ENCODE measurements at places on chromosomes 16 and 17.
A peak's percentile ranks its signal among the peaks of the same experiment; 100 is the strongest.

GRCh38 chr17:47288531-47289116, 35.0 kb downstream of the ITGB3 start:
- DNase-seq, result peak; percentile 62

GRCh38 chr17:79026376-79027273, 2.7 kb downstream of the C1QTNF1 start:
- DNase-seq, result peak; percentile 73

- no peak for DNase-seq
Measured at GRCh38 chr17:43698678-43699437, 37.1 kb upstream of the MEOX1 start.

DNA sequence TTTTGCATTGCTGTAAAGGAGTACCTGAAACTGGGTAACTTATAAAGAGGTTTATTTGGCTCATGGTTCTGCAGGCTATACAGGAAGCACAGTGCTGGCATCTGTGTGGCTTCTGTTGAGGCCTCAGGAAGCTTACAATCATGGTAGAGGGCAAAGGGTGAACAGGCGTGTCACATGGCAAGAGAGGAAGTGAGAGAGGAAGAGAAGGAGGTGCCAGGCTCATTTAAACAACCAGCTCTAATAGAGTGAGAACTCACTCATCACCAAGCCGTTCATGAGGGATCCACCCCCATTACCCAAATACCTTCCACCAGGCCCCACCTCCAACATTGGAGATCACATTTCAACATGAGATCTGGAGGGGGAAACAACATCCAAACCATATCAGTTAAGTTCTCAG, 16.4 kb upstream of the CLEC19A start:
- DNase-seq, result no peak

DNA sequence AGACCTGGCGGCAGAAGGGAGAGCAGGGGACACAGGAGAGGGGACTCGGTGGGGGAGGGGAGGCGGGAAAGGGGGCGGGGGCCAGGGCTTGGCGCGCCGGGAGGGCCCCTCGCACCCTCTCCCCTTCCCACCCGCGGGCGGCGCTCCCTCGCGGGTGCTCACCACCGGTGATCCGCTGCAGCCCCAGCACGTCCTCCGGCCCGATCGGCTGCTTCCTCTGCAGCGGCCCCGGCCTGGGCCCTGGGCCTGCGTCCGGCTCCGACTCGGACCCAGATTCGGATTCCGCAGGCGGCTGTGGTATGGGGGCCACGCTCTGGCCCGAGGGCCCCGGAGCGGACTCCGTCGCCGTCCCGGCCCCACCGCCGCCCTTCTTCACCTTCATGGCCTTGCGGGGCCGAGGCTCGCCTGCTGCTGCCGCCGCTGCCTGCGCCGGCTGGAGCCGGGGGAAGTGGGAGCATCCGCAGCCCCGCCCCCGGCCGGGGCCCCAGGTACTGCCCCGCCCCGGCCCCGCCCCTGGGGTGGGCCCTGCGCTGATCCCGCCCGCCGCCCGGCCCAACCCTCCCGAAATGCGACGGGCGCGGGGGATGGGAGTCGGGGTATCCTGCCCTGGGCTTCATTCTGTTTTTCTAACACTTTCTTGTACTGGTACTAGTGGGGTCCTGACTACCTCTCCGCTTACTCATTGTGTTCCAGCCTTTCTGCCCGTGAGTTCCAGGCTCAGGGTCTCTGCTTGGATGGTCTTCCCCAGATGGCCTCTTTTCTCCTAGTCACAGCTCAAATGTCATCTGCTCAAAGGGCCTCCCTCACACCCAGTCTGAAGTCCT, at the start of gene UNC119:
TSS of gene UNC119 (minus strand) at position 449 of the 824 bp plus-strand sequence. CDS start at position 382, 67 bp downstream.
- DNase-seq, result peak; percentile 75

GRCh38 chr17:81792675-81793615, 11.0 kb upstream of the GCGR start:
- DNase-seq, result no peak

GRCh38 chr16:86594721-86595120, 16.4 kb downstream of the FOXL1 start:
- DNase-seq, result peak; percentile 83

- no peak for DNase-seq
Measured at GRCh38 chr16:2953706-2954627, 10.1 kb upstream of the KREMEN2 start.

- no peak for DNase-seq
Measured at GRCh38 chr16:85142129-85142513, 29.8 kb upstream of the CIBAR2 start.

DNA sequence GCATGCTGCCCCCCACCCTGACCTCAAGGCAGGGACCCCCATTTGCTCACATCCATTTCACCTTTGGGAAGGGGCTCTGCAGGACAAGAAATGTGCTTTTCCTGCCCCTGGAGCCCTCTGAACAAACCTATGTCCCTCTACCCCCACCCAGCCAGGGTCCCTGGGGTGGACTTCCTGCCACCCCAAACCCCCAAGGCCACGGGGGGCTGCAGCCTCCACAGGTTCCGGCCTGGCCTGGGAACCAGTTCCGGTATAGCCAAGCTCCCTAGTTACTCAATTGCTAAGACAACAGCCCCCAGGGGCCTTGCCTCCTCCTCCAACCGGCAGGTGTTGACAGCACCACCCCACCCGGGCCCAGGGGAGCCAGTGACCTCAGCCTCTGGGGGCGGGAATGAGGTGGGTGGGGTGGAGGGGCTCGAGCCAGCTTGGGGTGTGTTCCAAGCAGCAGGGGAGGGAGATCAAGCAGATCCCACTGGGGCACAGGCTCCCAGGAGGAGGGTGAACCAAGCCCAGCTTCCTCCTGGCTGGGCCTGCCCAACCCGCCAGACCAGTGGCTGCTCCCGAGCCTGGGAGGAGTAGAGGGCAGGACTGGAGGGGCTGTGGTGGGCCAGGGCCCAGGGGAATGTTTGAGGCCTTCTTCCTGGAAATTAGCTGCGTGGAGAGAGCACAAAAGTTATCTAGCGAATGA, 6.6 kb downstream of the PNMT start:
- DNase-seq, result peak; percentile 16

- DNase-seq, result no peak
Measured at GRCh38 chr17:11589716-11590115, 8.6 kb upstream of the DNAH9 start.

DNA sequence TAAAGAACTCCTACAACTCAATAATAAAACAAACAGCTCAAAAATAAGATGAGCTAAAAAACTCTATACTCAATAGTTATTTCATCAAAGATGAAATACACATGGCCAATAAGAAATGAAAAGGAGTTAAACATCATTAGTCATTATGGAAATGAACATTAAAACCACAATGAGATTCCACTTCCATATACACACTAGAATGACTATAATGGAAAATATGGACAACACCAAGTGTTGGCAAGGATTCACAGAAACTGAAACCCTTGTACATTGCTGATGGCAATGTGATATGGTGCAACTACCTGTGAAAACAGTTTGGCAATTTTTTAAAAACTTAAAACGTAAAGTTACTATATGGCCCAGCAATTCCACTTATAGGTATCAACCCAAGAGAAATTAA, 91.4 kb downstream of the GRIN2A start:
- DNase-seq, result peak; percentile 43

- no peak for DNase-seq
Measured at GRCh38 chr16:88617268-88618031, 20.9 kb upstream of the IL17C start.

- DNase-seq, result peak; percentile 74
Measured at GRCh38 chr17:65553646-65554552, 7.5 kb downstream of the AXIN2 start.

DNA sequence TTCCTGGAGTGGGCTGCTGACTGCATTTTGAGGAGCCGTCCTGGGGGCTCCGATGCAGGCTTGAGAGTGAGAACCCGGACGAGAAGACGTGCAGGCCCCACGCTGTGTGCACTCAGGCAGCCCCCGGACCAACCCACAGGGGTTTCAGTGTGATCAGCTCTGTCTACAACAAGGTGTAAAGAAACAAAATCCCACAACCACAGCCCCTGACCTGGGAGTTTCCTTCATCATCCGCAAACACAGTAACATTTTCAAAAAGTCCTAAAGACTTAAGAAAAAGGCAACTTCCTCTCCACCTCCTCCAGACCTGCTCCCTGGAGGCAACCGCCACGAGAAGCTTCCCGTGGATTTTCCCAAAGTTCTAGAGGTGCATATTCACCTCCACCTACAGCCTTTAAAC, 15.4 kb upstream of the MEAK7 start:
- no peak for DNase-seq

DNA sequence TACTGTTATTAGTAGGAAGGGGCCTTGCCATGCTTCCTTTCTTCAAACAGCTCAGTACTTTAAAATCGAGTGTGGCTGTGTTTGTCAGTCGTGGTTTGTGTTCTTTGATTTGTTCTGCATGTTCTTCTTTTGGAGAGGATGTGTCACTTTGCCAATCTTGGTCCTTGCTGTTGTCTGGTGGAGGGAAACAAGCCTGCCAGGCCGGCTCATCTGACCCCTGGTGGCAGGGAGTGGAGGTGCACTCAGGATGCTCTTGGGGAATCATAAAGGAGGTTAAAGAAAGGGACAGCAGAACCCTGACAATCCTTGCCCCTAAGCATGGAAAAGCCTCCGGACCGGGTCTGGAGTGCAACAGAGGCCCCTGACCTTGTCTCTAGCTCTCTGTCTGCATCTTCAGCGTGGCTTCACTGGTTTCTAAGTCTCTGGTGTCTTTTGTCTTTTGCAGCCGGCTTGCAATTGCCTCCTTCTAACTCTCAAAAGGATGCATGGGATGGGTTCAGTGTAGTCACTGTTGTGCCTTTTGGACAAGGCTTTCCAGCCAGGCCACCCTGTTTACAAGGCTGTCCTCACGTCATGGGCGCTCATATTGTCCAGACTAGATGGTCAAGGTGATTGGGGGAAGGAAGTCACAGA, 135.8 kb downstream of the WWOX start:
- DNase-seq, result peak; percentile 71

DNA sequence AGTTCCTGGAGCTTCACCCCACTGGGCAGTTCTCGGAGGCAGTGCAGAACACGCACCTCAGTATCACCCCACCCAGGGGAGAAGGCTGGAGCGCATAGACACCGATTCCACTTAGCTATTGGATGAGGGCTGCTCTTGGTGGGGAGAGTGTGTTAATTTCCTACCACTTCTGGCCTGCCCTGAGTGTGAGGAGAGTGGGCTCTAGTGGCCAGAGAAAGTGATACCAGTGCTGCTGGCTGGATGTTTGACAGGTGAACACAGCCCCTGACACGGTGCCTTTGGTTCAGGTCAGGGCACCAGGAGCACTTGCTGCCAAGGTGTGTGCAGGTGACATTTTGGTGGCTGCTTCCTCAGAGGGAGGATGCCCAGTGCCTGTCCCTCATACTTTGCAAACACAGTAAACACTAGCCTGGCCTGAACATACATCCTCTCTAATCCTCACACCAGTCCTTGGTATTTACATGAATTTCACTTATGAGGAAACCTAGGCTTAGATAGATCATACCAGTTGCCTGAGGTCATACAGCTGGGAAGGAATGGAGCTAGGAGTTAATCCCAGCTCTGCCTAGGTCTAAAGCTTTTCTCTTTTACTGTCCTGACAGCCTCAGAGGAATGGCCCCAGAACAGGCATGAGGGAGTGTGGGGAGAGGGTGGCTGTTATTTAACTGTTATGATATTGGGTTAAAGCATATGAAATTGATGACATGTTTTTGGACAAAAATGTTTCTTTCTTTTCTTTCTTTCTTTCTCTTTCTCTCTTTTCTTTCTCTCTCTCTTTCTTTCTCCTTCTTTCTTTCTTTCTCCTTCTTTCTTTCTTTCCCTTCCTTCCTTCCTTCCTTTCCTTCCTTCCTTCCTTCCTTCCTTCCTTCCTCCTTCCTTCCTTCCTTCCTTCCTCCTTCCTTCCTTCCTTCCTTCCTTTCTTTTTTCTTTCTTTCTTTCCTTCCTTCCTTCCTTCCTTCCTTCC, 21.0 kb upstream of the ITGAX start:
- peak; percentile 1 for DNase-seq

DNA sequence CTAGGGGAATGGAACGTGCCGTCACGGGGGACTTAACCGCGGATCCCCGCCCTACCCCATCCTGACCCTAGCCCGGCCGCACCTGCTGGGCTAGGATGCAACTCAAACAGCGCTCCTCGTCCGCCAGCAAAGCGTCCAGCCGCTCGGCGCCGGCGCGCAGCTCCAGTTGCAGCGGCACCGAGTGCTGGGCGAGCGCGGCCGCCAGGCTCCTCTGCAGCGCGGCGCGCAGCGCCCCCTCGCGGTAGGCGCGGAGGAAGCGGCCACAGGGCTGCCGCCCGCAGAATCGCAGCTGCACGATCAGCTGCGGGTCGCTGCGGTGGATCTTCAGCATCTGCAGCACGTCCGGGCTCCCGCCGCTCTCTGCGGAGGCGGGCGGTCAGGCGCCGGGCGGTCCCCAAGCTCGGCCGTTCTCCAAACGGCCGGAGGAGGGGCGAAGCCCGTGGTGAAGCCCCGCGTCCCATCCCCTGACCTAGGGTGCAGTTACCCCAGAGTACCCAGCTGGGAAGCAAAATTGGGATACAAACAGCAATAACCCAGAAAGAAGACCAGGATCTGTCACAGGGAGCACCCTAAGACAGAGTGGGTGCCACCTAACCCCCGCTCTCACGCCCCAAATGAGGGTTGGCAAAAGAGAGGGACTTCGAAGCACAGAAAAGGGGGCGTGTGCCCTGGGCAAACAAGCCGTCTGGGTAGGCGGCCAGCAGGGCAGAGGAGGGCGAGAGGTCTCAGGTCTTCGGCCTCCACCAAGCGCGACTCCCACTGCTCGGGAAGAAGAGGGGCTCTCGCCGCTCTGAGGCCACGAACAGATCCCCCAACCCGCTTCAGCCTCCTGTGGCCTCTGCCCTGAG, 4.2 kb downstream of the TRADD start:
- DNase-seq, result peak; percentile 65

All from fibroblast of skin of scalp (primary cell).